ENCODE measurements at places on chromosomes 6 and 20.

DNA sequence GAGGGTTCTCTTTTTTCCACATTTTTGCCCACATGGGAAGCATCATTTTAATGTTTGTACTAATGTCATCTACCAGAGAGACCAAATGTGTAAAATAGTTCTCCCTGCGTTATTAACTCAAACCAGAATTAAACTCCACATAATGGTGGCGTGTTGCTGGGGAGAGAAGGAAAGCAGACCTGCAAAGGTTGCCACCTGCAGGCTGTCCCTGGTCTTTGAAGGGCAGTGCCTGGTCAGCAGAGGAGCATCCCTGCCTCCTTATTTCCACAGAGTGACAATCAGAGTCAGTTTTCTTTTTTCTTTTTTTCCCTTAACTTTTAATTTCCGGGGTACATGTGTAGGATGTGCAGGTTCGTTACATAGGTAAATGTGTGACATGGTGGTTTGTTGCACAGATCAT is 214.5 kb downstream of the TBX18 start:
- no peak for DNase-seq

- no peak for DNase-seq
Measured at GRCh38 chr6:137226697-137227096, 7.5 kb upstream of the IFNGR1 start.

- DNase-seq: no peak
Measured at GRCh38 chr6:28635547-28636158, 110.0 kb downstream of the GPX5 start.

GRCh38 chr20:25297141-25297905 is 49.4 kb downstream of the PYGB start:
- DNase-seq: no peak

DNA sequence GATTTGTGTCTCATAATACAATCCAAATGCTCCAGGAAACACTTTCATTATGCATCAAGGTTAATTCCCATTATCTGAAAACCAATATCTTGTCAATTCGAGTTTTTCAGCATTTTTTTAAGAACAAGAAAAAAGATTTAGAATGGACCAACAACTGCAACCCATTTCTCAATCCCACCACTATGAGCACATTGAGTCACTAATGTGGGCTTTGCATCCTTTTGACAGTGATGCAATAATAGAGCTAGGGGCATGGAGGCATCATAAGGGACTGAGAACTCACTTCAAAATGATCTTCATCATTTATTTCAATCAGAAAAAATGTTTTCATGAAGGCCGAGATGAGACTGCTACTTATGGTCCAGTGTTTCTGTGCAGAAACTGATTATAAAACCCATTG is 74.8 kb upstream of the DEFB112 start:
- no peak for DNase-seq

GRCh38 chr20:1022871-1023270 is 20.8 kb upstream of the RSPO4 start:
- no peak for DNase-seq

- DNase-seq: peak; percentile 73
Measured at GRCh38 chr6:118894425-118895260, 691 bp downstream of the ASF1A start.

DNA sequence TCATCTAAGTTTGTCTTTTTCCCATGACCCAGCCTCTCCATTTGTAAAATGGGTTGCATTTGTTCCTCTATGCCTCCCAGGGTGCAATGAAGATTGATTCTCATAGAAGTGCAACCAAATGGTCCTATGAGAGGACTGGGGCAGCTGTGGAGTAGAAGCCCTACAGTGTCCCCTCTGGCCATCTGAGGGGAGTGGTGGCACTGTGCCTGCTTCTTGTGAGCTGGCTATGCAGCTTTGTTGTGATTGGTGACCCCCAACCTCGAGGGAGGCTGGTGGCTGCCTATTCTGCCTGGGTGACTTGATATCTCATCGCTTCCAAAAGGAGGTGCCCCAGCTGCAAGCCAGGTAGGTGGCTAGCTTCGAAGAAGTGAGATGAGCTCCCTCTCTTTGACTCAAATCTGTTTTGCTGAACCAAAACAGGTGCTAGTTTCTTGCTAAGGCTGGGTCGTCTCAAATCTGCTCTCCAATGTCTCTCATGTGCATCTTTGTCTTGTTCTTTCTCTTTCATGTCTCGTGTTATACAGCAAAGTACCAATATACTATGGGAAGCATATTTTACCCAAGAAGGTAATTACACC is 33.9 kb downstream of the TXLNB start:
- DNase-seq: peak; percentile 42

DNA sequence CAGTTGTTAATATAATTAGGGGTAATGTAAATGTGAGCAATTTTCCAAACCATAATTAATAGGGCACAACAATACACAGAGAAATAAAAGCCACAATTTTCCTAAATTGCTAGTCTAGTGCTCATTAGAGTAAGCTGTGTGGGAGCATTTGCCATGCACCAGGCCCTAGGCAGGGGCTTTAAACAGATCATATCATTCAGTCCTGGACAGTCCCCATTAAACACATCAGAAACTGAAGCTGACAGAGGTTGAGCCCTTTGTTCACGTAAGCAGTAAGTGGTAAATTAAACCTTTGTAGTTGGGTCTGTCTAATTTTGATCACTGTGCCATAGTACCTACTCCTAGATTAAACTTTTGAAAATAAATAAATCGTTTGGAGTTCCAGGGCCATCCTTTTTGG is 931.1 kb downstream of the C6orf118 start:
- no peak for DNase-seq

DNA sequence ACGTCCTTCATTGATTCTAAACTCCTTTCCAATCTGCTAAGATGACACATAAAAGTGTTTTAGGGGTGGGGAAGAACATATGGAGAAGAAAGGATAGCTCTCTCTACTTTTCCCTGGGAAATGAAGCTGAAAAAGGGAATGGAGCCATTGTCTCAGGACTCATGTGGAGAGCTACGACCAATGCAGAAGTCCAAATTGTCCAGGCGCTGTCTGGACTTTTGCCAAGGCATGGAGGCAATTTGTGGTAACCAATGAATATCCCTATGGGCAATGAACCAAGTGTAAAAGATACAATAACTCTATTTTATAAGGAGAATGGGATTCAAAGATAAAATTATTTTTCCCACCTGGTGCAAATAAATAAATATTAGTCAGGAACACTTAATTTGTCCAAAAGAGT is 16.1 kb downstream of the FBXL4 start:
- DNase-seq: no peak

GRCh38 chr6:6597682-6598081 is 9.2 kb downstream of the LY86 start:
- DNase-seq: no peak

GRCh38 chr6:7671581-7671980 is 54.3 kb upstream of the BMP6 start:
- no peak for DNase-seq

DNA sequence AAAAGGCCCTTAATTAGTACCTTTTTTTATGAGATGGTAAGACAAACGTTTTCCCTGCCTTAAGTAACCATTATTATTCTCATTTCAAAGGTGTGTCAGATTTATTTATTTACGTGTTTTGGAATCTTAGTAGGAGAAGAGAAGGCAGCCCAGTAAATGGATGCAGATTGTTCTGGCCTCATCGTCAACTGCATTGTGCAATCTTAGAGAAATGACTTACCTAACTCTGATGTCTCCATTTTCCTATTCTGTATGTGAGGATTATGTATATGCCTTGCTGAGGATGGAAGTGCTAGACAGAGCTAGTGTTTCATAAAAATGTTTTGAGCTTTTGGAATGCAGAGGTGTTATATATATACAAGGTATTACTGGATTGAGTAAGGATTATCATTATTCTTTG is 97.0 kb upstream of the JAG1 start:
- no peak for DNase-seq

GRCh38 chr20:23752019-23752418 is 1.3 kb upstream of the CST1 start:
- DNase-seq: no peak

- DNase-seq: no peak
Measured at GRCh38 chr20:12660918-12661317, 347.9 kb upstream of the SPTLC3 start.

DNA sequence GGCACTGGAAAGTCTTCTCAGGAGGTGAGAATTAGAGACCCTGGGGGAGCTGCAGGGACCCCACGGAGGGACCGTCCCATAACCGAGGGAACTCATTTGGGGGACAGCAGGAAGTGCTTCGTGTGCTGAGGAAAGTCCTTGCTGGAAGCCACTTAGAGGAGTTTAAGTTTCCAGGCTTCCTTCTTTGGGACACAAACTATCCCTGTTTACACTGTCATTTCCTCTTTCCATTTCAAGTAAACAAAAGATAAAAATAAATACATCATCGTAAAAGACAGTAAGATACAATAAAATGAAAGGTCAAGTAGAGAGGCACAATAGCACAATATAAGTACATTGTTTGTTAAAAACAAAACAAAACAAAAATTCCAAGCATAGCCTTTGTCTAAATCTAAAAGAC is 101.2 kb downstream of the TTLL2 start:
- no peak for DNase-seq

Measured in activated CD4-positive, alpha-beta memory T cell treated with anti-CD3 and anti-CD28 coated beads for 36 hours (primary cell).